Stimulated activated CD8-positive, alpha-beta memory T cell treated with anti-CD3 and anti-CD28 coated beads, Interleukin-2, amount 100 ng/mL, for 1 hour (primary cell): ENCODE measurements at places on chromosomes 4 and X.

- no peak for DNase-seq
These were observed 38.1 kb upstream of the EDA2R start for GRCh38 chrX:66676990-66677389.

DNA sequence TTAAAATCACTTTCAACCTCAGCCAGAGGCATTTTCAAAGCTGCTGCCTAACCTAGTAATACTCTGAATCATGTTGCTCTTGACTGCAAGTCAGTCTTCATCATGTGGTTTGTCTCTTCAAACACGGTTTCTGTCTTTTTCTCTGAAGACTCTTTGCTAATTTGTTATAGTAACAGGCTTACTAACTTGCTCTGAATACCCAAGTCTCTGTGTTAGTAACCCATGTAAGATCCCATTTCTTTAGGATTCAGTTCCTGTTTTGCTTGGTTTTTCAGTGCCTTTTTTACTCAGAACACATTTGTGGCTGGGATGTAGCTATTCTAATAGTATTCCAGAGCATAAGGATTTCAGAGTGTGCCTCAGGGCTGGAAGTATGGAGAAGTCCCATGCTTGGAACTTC, 1450.6 kb upstream of the IGFBP7 start:
- DNase-seq = no peak

DNA sequence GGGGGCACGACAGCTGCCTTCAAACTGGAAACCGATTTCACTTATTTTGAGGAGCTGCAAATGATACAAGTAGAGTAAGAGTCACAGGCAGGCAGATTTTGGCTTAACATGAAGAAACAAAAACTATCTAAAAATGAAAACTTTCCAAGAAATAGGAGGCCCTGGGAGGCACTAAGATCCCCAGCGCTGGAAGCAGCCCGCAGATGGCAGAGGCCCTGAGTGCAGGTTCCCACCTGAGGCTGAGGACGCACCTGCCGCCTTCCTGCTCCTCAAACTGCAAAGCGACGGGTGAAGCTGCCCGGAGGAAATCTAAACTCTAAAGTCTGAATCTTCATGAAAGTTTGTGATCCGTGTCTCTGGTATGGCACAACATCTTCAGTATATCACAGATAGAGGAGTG, 138.7 kb downstream of the AFAP1 start:
- no peak for DNase-seq

- no peak for DNase-seq
These were observed 202.6 kb upstream of the GYPA start for GRCh38 chr4:144342949-144343760.

DNA sequence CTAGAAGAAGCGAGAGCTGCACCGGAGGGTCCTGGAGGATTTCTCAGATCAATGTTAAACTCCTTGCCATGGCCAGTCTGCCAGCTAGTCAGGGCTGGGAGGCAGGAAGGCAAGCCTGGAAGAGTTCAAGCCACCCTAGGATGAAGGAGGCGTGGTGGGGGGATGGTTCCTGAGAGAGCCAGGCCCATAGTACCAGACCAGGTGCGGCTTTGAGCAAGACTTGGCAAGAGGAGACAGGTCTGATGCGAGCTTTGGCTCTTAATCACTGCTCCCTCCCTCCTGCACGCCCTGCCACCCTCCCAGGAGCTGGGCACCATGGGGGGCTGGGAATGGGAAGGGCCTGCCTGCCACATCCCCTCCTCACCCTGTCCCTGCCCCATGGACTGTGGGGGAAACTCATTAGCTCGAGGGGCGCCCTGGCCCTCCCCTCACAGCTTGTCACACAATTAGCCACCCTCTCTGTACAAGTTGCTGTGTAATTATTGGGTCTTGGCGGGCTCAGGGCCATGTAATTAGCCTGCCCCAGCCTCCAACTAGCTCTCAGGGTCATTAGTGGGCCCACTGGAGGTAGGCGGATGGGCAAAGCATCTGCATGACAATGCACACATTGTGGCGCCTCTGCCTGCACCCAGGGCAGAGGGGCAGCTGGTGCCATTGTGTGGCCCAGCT, 50.3 kb downstream of the EFNB1 start:
- no peak for DNase-seq

GRCh38 chr4:55475394-55476243, 71.1 kb downstream of the CLOCK start:
- no peak for DNase-seq
